H7 (cell line): ENCODE measurements at places on chromosomes 3 and 15. TPM values are rescaled to one million over a fixed set of nuclear protein-coding genes. Genes with fewer than 3 reads are reported as not detected.

DNA sequence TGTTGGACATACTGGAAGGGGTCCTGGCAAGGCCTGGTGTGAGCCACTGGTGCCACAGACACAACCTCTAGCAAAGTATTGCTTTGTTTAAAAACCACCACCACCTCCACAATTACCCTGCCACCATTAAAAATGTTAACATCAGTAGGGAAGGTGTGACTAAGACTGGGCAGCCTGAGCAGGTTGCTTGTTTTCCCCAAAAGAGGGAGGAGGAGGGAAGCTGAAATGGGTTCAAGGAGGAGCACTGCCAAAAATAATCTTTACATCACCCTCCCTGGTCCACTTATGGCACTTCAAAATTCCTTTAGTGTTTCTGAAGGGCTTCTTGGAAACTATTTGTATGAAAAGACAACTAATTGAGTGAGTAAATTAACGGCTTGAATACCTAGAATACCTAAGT is 99.8 kb upstream of the FGF7 start:
- DNase-seq: no peak

DNA sequence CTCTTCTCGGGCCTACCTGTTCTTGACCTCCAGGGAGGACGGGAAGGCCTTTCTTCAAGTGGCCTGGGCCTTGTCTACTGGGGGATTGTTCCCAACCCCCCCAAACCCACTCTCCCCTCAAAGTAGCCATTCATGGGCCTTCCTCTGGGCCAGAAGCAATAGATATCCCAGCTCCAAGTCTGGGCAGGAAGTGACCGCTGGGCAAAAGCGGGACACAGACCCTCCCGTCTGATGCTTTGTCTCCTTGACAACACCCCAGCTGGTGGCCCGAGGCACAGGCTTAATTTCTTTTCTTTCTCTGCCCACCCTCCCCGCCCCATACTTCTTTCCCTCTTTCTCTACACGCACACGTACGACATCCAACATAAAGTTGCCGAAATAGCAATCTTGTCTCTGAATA is 41.4 kb upstream of the FEZF2 start:
- DNase-seq: peak; percentile 37

DNA sequence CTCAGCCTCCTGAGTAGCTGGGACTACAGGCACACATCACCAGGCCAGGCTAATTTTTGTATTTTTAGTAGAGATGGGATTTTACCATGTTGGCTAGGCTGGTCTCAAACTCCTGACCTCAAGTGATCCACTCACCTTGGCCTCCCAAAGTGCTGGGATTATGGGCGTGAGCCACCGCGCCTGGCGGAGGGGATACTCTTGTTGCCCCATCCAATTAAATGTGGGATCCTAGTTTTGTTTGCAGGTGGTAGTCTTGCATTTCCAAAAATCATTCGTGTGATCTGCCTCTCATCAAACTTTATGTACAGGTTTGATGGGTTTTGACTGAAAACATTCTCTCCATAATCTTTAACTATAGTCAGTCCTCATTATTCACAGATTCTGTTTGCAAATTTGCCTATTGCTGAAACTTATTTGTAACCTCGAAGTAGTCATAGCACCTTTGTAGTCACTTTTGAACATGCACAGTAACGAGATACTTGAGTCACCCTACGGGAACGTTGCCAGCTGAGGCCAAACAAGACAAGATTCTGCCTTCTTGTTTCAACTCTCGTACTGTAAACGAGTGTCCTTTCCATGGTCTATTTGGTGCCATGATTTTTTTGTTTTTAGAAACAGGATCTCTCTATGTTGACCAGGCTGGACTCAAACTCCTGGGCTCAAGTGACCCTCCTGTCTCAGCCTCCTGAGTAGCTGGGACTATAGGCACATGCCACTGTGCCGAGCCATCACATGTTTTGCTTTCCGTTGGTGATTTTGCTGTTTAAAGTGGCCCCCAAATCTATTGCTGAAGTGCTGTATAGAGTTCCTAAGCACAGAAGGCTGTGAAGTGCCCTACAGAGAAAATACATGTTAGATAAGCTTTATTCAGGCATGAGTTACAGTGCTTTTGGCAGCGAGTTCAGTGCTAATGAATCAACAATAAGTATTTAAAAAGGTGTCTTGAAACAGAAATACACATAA is 8.1 kb upstream of the MAPK6 start:
- no peak for DNase-seq

DNA sequence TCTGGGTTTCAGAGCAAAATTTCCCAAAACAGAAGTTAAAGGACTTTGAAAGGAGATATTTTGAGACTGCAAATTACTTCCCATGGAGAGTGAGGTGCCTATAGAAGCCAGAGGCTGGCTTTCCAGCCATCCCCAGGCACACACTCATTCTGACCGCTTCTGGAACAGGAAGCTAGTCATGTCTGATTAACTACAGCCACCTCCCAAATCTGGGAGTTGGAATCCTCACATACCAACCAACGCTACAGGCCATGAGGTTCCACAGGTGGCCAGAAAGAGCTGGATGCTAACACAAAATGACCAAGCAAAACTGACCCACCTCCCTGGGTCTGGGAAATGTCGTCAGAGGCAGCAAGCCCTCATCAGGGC is 87.2 kb downstream of the SNRK start:
- DNase-seq: no peak

DNA sequence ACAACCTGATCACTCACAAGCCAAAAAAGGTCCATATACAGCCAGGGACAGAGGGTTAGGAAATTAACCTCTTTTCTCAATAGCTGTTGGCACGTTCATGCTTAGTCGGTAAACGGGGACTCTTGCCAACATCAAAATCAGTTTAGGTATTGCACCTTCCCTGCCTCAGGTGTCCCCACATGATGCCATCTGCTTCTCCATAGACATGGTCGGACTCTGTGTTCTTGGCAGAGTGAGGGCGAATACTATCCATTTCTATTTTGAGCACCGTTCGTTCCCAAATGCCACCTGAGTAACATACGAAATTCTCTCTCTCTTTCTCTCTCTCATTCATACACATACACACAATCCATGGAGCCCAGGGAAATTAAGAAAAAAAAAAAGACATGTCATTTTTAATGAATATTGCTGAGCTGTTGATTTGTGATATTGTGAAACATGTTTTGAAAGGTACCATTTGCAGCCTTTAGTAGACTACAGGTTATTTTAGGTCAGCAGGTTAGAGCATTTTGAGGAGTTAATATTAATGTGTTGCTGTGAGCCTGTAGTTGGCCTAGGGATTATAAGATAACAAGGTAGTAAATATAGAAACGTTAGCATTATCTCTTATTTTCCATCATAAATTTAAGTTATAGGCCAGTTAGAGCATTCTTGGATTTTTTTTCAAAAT is 78.5 kb downstream of the GHSR start:
- DNase-seq: no peak

- DNase-seq: no peak
Observed at GRCh38 chr3:186638259-186638658, 1.9 kb upstream of the FETUB start.

DNA sequence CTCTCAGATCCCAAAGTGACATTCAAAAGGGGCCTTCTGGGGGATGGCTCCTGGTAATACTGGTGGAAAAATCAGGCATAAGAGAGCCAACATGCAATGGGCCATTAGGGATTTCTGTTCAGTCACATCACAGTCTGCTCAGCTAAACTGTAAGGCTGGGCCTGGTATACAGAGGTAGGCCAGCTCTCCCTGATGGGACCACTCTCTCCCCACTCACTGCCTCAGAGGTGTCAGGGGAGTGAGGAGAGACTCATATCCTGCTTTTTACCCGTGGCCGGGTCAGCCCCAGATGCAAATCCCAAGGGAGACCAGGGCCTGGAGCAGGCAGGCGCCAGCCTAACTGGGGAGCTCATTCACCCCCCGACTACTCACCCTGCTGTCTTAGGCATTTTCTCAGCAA is 48.1 kb upstream of the TPM1 start:
- no peak for DNase-seq

DNA sequence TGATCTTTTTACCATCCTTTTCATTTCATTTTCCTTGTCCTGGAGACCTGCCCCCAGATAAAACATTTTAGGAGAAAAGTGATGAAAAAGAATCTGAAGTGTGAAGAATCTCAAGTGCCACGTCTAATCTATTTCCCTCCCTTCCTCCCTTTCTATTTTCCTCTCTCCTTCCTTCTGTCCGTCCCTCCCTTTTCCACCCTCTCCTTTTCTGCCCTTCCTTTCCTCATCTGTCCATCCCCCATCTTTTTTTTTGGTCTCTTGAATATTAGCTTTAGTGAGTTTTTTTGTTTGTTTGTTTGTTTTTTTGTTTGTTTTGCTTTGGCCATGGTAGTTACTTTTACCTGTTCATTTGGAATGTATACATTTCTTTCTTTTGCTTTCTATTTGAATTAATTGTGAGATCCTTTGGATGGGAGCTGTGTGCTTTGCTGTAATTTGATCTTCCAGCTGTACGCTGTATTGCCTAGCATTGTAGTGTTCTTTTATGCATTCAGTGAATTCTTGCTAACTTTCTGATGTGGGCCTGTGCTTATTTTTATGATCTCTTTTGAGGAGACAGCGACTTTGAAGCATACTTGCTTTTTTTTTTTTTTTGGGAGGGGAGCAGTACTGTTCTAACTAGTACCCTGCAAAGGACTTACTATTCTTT is 19.2 kb downstream of the CDIN1 start:
- no peak for DNase-seq

DNA sequence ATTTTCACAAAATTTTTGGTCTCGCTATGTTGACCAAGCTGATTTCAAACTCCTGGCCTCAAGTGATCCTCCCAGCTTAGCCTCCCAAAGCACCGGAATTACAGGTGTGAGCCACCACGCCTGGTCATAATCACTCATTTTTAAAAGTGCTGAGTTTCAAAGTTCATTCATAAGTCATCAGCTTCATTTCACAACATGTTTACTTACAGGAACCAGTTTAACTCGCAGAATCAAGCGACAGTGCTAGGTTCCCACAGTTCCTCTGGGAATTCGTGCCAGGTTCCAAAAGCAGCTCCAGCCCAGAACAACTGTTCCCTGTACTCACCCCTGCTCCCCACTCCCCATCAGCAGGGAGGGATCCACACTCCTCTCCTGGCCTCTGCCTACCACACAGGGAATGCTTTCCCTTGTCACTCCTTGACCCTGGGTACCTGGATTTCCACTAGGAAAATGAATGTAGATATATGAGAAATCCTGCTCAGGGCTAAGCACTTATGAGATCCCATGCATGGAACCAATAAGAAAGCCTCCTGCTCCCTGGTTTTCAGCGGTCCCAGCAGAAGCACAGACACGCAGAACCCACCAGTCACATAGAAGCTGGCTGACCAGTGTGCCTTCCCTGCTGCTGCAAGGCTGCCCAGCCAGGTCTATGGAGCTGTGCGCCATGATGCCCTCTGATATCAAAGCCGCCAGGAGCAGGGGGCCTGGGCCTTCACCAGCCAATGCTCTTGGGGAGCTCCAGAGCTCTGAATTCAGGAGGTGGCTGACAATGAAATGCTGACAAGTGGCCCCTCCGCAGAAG is 72.3 kb downstream of the ITGB5 start:
- no peak for DNase-seq

DNA sequence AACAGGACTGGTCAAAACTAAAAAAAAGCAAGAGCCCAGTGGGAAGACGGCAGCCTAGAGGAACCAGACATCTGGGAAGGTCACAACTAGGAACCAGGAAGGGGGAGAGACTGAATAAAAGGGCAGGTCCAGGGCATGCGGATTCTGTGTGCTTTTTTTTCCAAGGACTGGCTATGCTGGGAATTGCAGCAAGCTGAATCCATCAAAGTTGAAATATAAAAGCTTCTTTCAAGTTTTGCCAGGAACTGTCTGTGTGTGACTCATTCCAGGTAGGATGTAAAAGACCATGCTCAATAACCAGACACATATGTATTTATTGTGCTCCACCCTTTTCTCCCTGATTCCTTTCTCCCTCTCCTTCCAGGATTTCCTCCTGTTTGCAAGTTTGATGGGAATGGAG is 47.9 kb upstream of the CCDC80 start:
- no peak for DNase-seq

- DNase-seq: no peak
Observed at GRCh38 chr3:21750080-21750696, 822 bp downstream of the ZNF385D start.

DNA sequence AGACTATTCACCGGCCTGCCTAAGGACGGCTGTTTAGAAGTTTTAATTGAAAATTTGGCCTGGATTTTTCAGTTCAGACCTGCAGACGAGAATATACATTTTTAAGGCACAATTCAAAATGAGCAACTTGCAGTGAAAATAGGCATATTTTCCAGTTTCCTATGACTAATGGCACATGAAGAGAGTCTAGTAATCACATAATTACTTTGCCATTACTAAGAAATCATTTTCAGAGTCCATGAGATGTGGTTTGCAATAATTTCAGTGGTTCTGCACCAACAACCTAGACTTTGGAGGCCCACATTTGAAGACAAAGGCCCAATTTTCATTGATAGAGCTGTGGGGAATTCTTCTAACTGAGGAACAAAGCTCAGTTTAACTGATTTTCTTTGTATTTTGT is 205.3 kb downstream of the SOX2 start:
- DNase-seq: no peak

DNA sequence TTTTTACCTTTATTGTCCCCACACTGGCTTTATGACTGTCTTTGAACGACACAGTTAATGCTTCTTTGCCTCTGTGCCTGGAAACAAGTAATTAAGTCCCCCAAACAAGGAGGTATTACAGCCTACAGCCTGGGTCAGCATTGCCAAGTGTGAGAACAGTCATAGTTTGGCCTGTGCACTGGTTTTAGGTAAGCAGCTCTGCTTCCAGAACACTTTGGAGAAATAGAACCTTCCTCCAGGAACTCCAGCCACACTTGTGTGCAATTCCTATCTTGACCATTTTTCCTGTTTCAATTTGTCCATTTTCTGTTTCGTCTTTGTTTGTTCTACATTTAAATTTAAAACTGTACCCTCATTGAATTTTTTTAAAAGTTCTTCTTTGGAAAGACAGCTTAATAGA is 568.2 kb downstream of the TUSC7 start:
- no peak for DNase-seq

GRCh38 chr3:158127250-158128219 is 17.6 kb downstream of the RSRC1 start:
- DNase-seq: no peak

- DNase-seq: no peak
Observed at GRCh38 chr3:41394896-41395295, 195.6 kb downstream of the CTNNB1 start.

- no peak for DNase-seq
Observed at GRCh38 chr3:118977118-118977517, 57.5 kb downstream of the IGSF11 start.

- DNase-seq: no peak
Observed at GRCh38 chr3:182514236-182514964, 278.9 kb upstream of the ATP11B start.

- peak; percentile 24 for DNase-seq
Observed at GRCh38 chr15:72671525-72671924, 14.5 kb downstream of the HIGD2B start.

- peak; percentile 68 for DNase-seq
Observed at GRCh38 chr3:141644931-141645330, 93.2 kb upstream of the RNF7 start.

The SNX33 gene
- total RNA-seq: 13.3 and 14.3 TPM in 2 replicates

The GP5 gene
- total RNA-seq: not detected in 2 replicates
